Hematopoietic multipotent progenitor cell (in vitro differentiated cells): ENCODE measurements at places on chromosomes 16 and 17. TPM values are rescaled to one million over a fixed set of nuclear protein-coding genes. Genes with fewer than 3 reads are reported as not detected.

TMC6 gene
- total RNA-seq, result 111 TPM

- no peak for DNase-seq
These were observed 3.8 kb upstream of the XYLT1 start for GRCh38 chr16:17474572-17474971.

DNA sequence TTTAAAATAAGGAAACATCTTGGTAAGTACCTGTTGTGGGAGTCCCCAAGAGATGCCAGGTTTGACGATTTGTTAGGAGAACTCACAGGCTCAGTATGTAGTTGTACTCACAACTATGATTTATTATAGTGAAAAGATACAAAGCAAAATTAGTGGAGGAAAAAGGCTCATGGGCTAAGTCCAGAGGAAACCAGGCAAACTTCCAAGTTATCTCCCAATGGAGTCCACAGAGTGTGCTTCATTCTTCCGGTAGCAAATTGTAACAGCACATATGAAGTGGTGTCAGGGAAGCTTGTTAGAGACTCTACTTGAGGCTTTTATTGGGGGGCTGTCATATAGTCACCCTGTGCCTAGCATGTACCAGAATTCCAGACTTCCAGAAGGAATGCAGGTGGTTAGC is 2.3 kb downstream of the DDX19A start:
- DNase-seq, result no peak

GRCh38 chr17:52181782-52182181 is 23.3 kb upstream of the CA10 start:
- no peak for DNase-seq

GRCh38 chr16:78060295-78060694 is 37.9 kb downstream of the CLEC3A start:
- no peak for DNase-seq

DNA sequence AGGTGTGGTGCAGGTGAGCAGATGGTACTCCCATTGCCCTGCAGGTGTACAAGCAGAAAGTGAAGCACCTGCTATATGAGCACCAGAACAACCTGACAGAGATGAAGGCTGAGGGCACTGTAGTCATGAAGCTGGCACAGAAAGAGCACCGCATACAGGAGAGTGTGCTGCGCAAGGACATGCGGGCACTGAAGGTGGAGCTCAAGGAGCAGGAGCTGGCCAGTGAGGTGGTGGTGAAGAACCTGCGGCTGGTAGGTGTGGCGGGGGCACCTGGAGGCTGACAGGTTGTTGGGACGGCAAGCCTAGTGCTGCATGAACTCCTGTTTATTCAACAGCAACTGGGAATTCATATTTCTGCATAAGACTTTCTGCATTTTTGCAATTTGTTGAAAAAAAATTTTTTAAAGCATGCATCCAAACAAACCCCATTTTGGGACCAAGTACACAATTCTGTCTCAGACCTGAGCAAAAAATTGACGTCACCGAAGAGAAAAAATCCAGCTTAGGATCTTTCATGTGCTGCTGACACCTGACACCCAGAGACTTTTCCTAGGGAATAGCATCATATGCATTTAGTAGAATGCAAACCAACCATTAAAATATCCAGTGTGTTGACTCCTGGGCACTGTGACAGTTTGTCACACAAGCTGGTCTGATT is 13.5 kb upstream of the DBNDD1 start:
- DNase-seq, result no peak

SDF2 gene
- 56.3 TPM for total RNA-seq

DNA sequence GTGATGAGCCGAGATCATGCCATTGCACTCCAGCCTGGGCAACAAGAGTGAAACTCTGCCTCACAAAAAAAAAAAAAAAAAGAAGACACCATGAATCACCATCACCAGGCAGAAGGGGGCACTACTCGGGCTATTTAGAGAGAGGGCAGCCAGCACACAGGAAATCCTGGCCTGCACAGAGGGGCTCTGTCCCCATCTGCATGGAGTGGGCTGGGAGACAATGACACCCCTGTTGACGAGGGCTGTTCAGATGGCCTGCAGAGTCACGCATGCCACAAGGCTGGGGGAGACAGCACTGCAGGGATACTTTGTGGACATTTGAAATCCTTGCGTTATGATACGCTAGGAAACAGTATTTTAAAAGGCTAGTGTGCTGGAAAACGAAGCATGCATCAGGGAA is 48.3 kb downstream of the CUEDC1 start:
- DNase-seq, result peak; percentile 24

- no peak for DNase-seq
These were observed 4.1 kb downstream of the MAP2K3 start for GRCh38 chr17:21288571-21289017.

- DNase-seq, result no peak
These were observed 25.8 kb downstream of the ASIC2 start for GRCh38 chr17:33267271-33267790.

DNA sequence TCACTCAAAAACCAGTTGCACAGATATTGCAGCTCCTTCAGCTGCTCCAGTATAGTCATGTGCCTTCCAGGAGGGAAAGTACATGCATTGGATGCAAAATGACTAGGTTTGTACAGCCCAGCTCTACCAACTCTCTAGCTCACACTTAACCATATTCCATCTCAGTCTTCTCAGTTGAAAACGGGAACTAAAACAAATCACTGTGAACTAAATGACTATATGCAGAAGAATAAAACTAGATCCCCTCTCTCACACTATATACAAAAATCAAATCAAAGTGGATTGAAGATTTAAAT is 24.9 kb downstream of the DCUN1D3 start:
- DNase-seq, result no peak

GRCh38 chr17:41796121-41796895 is 9.8 kb upstream of the JUP start:
- DNase-seq, result no peak

- DNase-seq, result no peak
These were observed 121.3 kb upstream of the CDH8 start for GRCh38 chr16:62157544-62157943.

DNA sequence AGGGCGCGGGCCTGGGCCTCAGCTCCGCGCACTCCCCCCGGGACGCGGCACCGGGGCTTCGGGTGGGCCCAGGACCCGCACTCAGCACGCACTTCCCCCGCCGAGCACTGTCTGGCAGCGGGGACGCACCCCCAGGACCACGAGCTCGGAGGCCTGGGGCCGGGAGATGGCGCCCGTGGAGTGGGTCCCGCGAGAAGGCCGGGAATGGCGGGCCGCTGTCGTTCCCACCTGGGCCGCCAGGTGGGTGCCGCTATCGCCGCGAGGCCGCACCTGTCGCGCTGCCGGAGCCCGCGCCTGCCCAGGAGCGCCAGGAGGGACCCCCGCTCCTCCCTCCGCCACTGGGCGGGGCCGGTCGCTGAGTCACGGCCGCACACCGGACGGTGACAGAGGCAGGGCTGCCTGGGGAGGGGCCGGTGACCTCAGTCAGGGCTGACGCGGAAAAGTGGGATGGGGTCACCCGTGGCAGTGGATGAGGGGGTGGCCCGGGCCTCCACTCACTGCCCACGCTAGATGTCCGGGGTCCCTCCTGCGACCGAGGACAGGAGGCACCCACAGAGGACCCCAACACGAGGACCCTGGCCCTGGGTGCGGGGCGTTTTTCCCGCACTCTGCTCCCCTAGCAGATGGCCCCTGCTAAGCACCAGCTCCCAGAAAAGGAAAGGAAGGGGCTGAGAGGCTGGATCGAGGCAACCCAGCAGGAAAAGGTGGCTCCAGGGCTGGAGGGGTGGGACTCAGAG is 6.9 kb upstream of the ACTG1 start:
- no peak for DNase-seq

DNA sequence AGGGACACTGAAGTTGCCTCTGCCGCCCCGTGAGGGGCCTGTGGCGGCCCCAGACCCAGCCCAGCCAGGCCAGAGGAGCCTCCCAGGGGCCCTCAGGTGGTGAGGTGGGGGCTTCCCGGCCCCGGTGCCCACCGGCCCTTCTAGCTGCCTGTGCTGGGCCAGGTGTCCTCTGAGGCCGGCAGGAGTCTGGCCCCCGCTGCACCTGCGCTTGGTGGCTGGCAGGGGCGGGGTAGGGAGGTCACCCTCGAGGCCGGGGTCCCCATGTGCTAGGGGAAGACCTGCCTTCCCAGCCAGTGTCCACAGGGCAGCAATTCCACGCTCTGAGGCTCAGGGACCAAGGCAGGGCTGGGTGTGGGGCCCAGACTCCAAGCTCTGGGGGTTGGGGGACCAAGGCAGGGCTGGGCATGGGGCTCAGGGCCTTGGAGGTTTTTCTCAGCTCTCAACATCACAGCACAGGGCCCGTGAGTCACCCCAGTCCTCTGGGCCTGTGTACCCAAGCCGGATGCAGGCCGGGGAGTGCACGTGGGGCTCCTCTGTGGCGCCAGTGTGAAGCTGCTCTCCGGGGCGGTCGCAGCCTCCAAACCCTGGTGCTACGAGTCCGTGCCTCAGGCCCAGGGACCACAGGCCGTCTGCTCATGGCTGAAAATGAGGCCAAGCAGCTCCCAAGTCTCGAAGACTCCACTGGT is 1.3 kb upstream of the CCDC154 start:
- DNase-seq, result no peak

TMC7 gene
- under 0.01 TPM for total RNA-seq

DNA sequence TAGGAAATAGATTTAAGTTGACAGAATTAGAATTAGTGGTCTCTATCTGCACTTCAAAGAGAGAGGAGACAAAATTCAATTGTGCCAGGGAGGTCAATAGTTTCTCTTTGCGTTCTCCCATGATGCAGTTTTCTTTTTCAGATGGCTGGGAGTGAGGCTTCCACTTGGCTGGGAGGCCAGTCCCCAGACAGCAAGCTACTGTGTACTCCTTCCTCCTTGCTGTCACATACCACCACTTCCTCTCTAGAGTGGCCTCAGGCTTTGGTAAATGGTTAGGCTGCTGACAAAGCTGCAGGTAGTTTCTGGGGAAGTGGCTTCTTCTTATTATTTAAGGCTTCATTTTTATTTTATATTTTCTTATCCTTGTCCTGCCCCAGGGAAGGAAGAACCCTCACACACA is 106.2 kb upstream of the HS3ST4 start:
- no peak for DNase-seq

- peak; percentile 77 for DNase-seq
These were observed 8.5 kb downstream of the ALOXE3 start for GRCh38 chr17:8109661-8110455.

- no peak for DNase-seq
These were observed 123.2 kb upstream of the NLRP1 start for GRCh38 chr17:5707482-5707881.

GRCh38 chr16:89986600-89986999 is 32.7 kb downstream of the DBNDD1 start:
- DNase-seq, result no peak

DNA sequence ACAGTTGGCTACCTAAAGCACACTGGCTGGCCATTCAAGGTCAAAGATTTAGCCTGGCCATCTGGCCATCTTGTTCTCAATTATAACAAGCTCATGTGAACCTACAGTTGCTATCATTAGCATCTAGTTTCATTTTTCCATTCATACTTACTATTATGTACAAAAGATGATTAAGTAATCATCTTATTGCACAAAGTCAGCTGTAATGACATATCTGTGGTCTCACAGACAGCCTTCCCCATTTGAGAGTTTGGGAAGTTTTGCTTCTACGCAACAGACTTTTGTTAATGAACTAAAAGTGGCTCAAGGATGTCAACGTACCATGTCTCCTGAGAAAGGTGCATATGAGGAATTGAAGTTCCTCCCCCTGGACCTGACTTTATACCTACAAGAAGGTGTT is 51.3 kb downstream of the HS3ST3B1 start:
- no peak for DNase-seq

EVI2B gene
- 20.7 TPM for total RNA-seq

DNA sequence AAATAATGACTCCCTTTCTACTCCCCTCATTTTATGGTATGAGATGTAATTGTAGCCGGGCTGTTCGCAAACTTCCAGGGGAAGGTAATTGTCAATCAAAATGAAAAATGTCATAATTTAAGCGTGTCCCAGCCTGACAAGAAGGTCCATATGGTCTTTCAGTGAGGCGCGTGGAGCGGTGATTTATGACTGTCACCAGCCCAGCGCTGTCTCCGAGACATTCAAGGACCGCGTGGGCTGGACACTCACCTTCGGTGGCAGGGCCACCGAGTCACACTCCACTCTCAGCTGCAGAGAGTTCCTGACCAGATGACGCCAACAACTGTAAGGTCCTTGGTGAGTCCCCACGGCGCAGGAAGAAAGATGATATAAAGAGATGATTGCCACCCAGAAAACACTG is 157.7 kb upstream of the TNRC6C start:
- DNase-seq, result no peak

- DNase-seq, result no peak
These were observed 13.0 kb upstream of the HOXB9 start for GRCh38 chr17:48639136-48639535.

GRCh38 chr16:9909072-9909825 is 273.0 kb downstream of the GRIN2A start:
- DNase-seq, result no peak

DNA sequence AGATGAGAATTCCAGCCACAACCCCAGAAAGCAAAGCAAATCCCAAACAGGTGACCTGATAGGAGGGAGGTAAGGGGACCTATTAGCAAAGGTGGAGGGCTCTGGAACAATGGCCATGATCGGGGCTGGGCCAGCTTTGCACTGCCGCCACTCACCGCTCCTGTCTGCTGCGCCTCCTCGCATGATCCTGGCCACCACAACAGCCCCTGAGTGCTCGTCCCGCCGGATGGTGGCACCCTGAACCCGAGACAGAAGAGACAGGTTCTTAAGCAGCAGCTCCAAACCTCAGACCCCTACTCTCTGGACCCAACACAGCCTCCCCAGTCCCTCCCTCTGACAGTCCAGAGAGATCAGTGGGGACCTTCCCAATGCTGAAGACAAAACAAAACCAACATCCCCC is 5.3 kb downstream of the MPP3 start:
- no peak for DNase-seq

GRCh38 chr16:10806698-10807097 is 11.9 kb downstream of the TVP23A start:
- no peak for DNase-seq

GRCh38 chr17:35146214-35146833 is 1.3 kb upstream of the UNC45B start:
- no peak for DNase-seq

DNA sequence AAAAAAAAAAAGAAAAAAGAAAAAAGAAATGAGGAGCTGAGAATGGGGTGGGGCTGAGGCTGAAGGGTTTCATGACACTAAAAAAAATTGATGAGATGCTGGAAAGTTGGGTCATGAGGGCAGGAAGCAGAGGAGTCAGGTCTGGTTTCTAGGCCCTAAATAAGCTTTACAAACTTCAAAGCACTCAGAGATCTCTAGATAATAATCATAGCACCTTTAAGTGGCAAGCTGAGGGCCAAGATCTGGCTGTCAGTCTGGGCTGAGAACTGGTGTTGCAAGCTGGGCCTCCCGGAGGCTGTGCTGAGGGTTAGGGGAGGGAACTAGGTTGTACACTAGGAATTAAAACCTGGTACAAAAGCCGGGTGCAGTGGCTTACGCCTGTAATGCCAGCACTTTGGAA is 6.4 kb downstream of the ZNF764 start:
- no peak for DNase-seq

TBC1D3C gene
- total RNA-seq, result 0.81 TPM
